Hematopoietic multipotent progenitor cell treated with erythropoietin and hydrocortisone succinate and interleukin-3 and kit ligand, for 8 days (in vitro differentiated cells): ENCODE measurements at places on chromosomes 4 and X.

DNA sequence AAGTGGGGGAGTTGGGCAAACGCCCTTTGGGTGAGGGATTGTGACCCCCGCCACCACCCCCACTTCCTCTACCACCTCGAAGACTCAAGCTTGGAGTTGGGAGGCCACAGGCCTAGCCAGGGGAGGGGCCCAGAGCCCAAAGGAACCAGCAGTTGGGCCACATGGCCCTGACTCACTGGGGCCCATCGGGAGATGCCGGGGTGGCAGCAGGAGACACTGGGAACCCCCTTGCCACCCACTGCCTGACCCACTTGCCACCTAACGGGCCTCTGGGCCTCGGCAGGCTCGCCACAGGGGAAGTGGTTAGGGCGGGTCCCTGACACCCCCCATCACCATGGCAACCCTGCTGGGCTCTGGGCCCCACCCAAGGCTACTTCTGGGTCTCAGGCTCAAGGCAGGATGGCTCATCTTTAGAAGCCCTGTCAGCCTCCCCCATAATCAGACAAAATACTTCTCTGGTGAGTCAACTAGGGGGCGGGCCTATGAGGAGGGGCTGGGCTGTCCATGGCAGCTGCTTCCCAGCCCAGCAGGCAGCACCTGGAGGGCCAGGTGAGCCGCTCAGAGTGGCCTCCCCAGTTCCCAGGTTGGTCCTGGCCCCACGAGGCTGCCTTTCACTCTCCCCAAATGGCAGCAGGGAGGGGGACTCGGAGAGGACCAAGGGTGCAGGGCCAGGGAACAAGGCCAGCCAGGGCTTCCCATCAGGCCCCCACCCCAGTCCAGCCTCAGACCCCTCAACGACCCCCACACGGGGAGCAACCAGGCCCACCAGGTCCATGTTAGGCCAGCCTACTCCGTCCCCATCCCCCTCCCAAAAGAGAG, 5.6 kb downstream of the FLNA start:
- peak; percentile 94 for DNase-seq

GRCh38 chr4:148780426-148781005, 338.3 kb upstream of the NR3C2 start:
- DNase-seq = no peak

- no peak for DNase-seq
These were observed 62.4 kb upstream of the CRMP1 start for GRCh38 chr4:5955201-5955821.

DNA sequence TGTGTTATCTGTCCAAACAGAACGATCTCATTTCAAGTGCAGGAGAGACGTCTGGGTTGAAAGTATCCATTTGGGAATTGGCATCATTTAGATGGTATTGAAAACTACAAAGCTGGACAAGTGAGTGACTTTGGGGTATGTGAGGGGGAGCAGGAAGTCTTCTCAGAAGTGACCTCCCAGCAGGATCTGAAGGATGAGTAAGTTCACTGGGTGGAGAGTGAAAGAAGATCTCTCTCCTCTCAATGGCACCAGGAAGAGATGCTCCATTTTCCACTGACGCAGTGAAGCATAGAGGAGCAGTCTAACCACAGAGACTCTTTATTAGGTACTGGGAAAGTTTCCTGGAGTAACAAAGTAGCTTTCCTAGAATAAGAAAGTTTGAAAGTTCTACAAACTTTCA, 161.0 kb downstream of the CPE start:
- DNase-seq = no peak

GRCh38 chrX:17226736-17227135, 148.3 kb upstream of the NHS start:
- no peak for DNase-seq

DNA sequence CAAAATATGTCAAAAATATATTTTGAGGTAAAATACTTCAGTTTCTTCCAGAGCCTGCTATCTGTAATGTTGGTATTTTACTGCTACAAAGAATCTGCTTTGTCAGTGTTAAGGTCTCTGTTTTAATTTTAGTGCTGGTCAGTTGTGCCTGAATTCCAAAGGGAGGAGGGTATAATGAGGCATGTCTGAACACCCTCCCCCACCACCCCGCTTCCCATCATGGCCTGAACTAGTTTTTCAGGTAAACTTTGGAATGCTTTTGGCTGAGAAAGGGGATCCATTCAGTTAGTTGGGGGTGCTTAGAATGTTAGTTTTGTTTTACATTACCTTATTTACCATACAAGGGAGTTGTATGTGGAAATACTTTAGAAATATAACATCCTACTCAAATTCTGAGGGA, 158.5 kb downstream of the MID1IP1 start:
- no peak for DNase-seq
